ENCODE measurements at places on chromosomes 2 and 18. TPM values are rescaled to one million over a fixed set of nuclear protein-coding genes. Genes with fewer than 3 reads are reported as not detected.

Gene SLC14A1
- polyA plus RNA-seq: 2.4 TPM

Gene CCDC68
- polyA plus RNA-seq: not detected

Gene TACR1
- polyA plus RNA-seq: not detected

Gene MORN2
- 23.7 TPM for polyA plus RNA-seq

Gene GPR35
- 1.2 TPM for polyA plus RNA-seq

Gene ADNP2
- 4.6 TPM for polyA plus RNA-seq

Gene TBC1D8
- polyA plus RNA-seq: 7.0 TPM

Gene FABP1
- not detected for polyA plus RNA-seq

Gene MROH2A
- 0.02 TPM for polyA plus RNA-seq

Gene ANO7
- polyA plus RNA-seq: 0.81 TPM

Gene ERICH2
- polyA plus RNA-seq: not detected

Gene CDCA7
- 19.1 TPM for polyA plus RNA-seq
